ENCODE measurements at places on chromosomes 11 and 22.

- H3K27ac ChIP-seq, result no peak overlapping the region
- no peaks in the 10 kb centered on the region for H3K4me1 ChIP-seq
- H3K27me3 ChIP-seq, result peaks cover 41% of the 10 kb centered on the region
- DNase-seq, result no peak
- no peak overlapping the region for H3K4me3 ChIP-seq
These were observed 724.2 kb downstream of the BRD1 start for GRCh38 chr22:49103314-49104059.

- peak overlapping the region; percentile 88 for H3K4me3 ChIP-seq
- H3K4me1 ChIP-seq, result peaks cover 67% of the 10 kb centered on the region
- no peaks in the 10 kb centered on the region for H3K36me3 ChIP-seq
- peak overlapping the region; percentile 98 for H3K27ac ChIP-seq
These were observed 191 bp upstream of the DEAF1 start for GRCh38 chr11:695288-695537.

DNA sequence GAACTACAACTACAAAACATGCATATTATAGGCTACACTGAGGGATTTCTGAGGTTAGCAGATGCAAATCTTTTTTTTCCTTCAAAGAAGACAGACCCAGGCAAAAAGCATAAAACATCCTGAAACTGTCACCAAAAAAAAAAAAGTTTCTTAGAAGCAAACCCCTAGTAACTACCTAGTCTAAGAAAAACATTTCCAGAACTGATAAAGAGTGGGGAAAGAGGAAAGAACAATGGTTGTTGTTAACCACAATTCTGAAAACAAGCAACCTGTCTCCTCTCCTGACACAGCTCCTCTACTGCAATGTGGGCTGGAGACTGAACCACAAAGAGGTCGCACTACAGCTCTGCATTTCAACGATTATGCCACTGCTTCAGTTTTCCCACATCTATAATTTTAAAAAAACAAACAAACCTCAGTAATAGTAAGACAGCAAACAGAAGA is 15.0 kb downstream of the DENND5A start:
- H3K4me1 ChIP-seq, result peaks cover 67% of the 10 kb centered on the region
- H3K4me3 ChIP-seq, result no peak overlapping the region
- no peak for DNase-seq

DNA sequence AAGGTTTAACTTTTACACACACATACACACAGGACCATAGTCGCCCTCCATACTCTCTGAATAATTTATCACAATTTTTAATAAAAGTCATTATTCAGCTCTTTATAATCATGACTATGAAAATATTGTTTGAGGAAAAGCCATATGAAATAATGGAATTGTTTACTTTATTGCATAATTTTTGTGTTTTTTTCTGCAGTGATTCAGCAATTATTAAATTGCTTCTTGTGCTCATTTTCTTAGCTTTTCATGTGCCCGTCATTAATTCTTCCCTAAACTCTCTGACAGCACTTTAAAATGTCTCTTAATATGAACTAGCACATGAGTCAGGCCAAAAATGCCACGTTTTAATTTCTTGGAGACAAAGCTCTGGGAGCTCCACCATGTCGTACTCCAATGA is 77.5 kb upstream of the ALX4 start:
- peaks cover 12% of the 10 kb centered on the region for H3K27me3 ChIP-seq
- no peaks in the 10 kb centered on the region for H3K36me3 ChIP-seq
- no peak overlapping the region for H3K4me3 ChIP-seq
- DNase-seq, result no peak
- no peak overlapping the region for H3K27ac ChIP-seq

- H3K36me3 ChIP-seq, result no peaks in the 10 kb centered on the region
- no peak overlapping the region for H3K4me3 ChIP-seq
These were observed 69.1 kb upstream of the EP300 start for GRCh38 chr22:41023299-41023623.

DNA sequence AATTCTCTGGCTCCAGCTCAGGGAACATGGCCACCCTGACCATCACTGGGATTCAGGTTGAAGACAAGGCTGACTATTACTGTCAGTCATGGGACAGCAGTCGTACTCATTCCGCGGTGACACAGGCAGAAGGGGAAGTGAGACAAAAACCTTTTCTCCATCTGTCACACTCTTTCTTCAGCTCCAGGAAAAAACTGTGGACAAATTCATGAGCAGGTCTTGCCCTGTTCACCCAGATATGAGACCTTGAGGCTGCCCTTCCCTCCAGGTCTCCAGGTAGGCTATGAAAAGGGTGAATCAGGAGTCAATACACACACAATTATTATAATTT is 39.4 kb upstream of the GGTLC2 start:
- H3K27me3 ChIP-seq, result peaks cover 3% of the 10 kb centered on the region
- no peak overlapping the region for H3K4me3 ChIP-seq
- H3K27ac ChIP-seq, result no peak overlapping the region
- no peak for DNase-seq
- no peaks in the 10 kb centered on the region for H3K36me3 ChIP-seq

DNA sequence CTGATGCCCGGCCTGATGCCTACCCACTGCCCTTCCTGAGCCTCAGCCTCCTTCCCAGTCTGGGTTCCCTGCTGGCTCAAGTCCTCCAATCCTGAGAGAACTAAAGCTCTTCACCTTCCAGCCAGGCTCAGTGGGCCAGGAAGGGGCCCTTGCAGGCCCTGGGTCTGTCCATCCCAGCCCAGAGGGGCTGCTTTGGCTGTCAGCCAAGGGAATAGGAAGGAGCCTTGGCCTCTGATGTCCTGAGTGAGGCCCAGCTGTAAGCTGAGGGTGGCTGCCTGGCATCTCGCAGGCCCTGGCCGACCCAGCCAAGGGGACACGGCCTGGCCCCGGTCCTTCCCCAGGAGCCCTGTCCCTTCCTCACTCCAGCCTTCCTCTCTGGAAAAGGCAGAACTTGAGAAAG is 83.4 kb downstream of the DHCR7 start:
- no peak overlapping the region for H3K27ac ChIP-seq
- no peak for DNase-seq
- H3K4me1 ChIP-seq, result no peaks in the 10 kb centered on the region
- H3K36me3 ChIP-seq, result no peaks in the 10 kb centered on the region

DNA sequence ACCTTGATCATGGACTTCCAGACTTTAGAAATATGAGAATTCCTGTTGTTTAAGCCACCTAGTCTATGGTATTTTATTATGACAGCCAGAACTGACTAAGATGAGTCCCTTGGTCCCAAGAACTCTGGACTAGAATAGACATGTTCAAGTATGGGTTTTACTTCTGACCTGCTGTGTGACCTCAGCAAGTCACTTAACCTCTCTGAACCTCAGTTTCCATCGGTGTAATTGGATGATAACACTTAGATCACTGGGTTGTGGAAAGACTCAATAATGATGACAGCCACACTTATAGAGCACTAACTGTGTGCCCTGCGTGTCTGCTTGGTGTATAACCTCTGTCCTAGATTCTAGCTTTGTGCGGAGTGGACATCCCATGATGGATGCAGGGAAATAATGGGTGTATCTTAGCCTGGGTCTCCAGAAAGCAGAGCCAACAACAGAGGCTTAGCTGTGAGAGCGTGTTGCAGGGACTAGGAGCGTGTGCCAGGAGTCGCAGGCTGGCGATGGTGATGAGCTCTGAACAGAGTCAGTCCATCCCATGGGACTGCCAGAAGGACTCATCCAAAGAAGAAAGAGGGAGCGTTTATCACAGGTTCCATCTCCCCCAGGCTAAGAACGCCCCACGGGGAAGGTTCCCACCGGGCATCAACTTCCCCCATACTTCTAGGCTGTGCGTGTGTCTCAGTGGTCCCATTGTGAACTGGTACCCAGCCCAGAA is 93.2 kb upstream of the TP53I11 start:
- H3K4me1 ChIP-seq, result no peaks in the 10 kb centered on the region
- no peak for DNase-seq
- no peaks in the 10 kb centered on the region for H3K27me3 ChIP-seq

DNA sequence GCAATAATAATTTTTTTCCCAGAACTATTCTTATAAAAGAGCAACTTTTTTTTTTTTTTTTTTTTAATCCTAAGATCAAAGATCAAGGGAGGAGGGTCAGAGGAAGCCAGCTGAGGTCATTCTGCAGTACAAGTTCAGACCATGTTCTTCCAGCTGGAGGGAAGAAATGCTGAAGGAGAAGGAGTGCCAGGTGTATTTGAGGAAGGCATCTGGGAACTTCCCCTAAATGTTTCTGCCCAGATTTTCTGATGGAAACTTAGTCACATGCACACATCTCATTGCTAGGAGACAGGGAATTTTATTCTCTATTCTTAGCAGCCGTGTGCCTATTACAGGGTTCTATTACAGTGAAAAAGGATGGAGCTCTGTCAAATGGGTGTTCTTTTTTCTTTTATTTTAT is 208.4 kb downstream of the ARHGAP42 start:
- H3K27ac ChIP-seq, result no peak overlapping the region
- DNase-seq, result no peak
- H3K27me3 ChIP-seq, result no peaks in the 10 kb centered on the region
- H3K36me3 ChIP-seq, result no peaks in the 10 kb centered on the region
- H3K4me1 ChIP-seq, result no peaks in the 10 kb centered on the region

GRCh38 chr11:68480193-68480592 is 19.6 kb downstream of the PPP6R3 start:
- H3K4me3 ChIP-seq, result no peak overlapping the region
- DNase-seq, result no peak
- peaks cover 4% of the 10 kb centered on the region for H3K36me3 ChIP-seq
- no peaks in the 10 kb centered on the region for H3K27me3 ChIP-seq
- peaks cover 25% of the 10 kb centered on the region for H3K4me1 ChIP-seq

- peak overlapping the region; percentile 74 for H3K27ac ChIP-seq
- no peaks in the 10 kb centered on the region for H3K36me3 ChIP-seq
- peak; percentile 69 for DNase-seq
- H3K4me1 ChIP-seq, result peaks cover 33% of the 10 kb centered on the region
- no peaks in the 10 kb centered on the region for H3K27me3 ChIP-seq
These were observed 62.8 kb downstream of the BCR start for GRCh38 chr22:23243006-23243573.

- no peak overlapping the region for H3K27ac ChIP-seq
- H3K36me3 ChIP-seq, result no peaks in the 10 kb centered on the region
- H3K4me3 ChIP-seq, result no peak overlapping the region
- H3K4me1 ChIP-seq, result no peaks in the 10 kb centered on the region
These were observed 82.0 kb upstream of the TOP3B start for GRCh38 chr22:22064580-22064979.

DNA sequence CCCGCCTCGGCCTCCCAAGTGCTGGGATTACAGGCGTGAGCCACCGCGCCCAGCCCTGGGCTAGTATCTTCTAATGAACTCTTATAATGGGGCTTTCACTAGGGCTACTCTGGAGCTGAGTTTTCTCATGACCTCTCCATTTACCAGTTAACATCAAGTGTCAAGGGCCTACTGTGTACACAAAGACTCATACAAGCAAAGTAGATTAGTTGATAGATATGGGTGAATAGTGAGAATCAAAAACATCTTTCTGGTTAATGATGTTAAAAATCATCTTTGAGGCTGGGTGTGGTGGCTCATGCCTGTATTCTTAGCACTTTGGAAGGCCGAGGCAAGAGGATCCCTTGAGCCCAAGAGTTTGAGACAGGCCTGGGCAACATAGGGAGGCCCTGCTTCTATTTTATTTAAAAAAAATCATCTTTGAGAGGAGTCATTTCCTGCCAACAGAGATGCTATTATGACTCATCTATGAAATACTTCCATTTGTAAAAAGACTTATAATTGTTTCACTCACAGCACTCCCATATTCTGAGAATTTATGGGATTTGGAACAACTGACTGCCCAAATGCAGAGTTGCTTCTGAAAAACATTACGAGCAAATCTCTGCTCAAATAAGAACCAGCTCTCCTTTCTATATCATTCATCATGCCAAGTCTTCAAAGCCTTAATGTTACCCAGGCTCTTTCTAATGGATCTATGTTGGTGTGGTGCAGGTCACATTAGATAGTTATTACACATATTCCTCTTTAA is 57.0 kb downstream of the GDPD4 start:
- H3K27ac ChIP-seq, result no peak overlapping the region
- H3K27me3 ChIP-seq, result no peaks in the 10 kb centered on the region
- H3K4me3 ChIP-seq, result no peak overlapping the region
- no peaks in the 10 kb centered on the region for H3K36me3 ChIP-seq
- DNase-seq, result no peak

DNA sequence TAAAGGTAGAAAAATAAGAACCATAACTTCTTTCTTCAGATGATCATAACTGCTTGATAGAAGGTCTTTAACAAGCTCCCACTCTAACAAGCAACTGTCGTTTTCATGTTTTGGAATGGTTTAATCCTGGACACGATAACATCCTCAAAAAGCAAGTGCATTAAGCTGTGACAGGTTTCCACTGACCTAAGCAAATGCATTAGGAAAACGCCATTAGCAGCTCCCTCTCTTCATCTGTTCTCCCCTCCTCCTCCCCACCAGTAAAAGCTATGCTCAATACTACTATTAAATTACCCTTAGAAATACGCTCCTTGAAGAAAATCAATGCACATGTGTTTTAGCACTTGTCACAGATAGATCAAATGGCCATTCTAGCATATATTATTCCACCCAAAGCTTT is 729.4 kb downstream of the OPCML start:
- no peak overlapping the region for H3K27ac ChIP-seq
- H3K4me1 ChIP-seq, result no peaks in the 10 kb centered on the region
- H3K27me3 ChIP-seq, result no peaks in the 10 kb centered on the region
- no peak for DNase-seq

GRCh38 chr22:43060183-43060582 is 29.0 kb downstream of the TTLL1 start:
- H3K36me3 ChIP-seq, result peaks cover 13% of the 10 kb centered on the region
- peak; percentile 36 for DNase-seq
- H3K27ac ChIP-seq, result no peak overlapping the region
- H3K27me3 ChIP-seq, result no peaks in the 10 kb centered on the region
- no peak overlapping the region for H3K4me3 ChIP-seq

GRCh38 chr11:68432874-68433273 is 27.7 kb upstream of the PPP6R3 start:
- no peak overlapping the region for H3K27ac ChIP-seq
- no peak overlapping the region for H3K4me3 ChIP-seq
- no peaks in the 10 kb centered on the region for H3K4me1 ChIP-seq
- DNase-seq, result no peak
- H3K36me3 ChIP-seq, result peaks cover 30% of the 10 kb centered on the region

GRCh38 chr22:38175206-38176118 is 6.2 kb downstream of the PLA2G6 start:
- no peaks in the 10 kb centered on the region for H3K27me3 ChIP-seq
- H3K36me3 ChIP-seq, result no peaks in the 10 kb centered on the region
- peaks cover 12% of the 10 kb centered on the region for H3K4me1 ChIP-seq
- no peak overlapping the region for H3K4me3 ChIP-seq
- no peak overlapping the region for H3K27ac ChIP-seq
- no peak for DNase-seq

GRCh38 chr22:48021991-48022401 is 1259.5 kb downstream of the TBC1D22A start:
- no peak overlapping the region for H3K27ac ChIP-seq
- H3K27me3 ChIP-seq, result no peaks in the 10 kb centered on the region
- no peak for DNase-seq
- H3K36me3 ChIP-seq, result no peaks in the 10 kb centered on the region
